Activated naive CD8-positive, alpha-beta T cell treated with anti-CD3 and anti-CD28 coated beads for 36 hours (primary cell): ENCODE measurements at places on chromosomes 1 and 21.

DNA sequence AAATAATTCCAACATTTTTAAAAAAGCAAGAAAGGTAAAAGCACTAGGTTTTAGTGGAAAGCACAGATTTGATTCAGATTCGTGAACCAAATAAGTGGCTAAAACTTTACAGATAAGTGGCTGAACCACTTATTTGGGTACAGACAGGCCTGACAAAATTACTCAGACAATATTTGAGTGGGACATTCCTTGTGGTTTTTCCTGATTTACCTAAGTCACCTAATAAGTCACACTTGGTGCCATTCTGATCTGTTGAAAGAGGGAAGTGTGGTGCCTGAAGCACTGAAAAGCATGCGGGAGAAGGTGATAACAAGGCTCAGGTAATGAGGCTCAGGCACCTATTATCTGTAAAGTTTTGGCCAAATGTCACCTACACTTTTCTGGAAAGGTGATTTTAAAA lies 81.6 kb upstream of the CD55 start:
- DNase-seq = no peak

- DNase-seq = peak; percentile 93
Measured at GRCh38 chr1:172662464-172663109, 3.7 kb downstream of the FASLG start.

DNA sequence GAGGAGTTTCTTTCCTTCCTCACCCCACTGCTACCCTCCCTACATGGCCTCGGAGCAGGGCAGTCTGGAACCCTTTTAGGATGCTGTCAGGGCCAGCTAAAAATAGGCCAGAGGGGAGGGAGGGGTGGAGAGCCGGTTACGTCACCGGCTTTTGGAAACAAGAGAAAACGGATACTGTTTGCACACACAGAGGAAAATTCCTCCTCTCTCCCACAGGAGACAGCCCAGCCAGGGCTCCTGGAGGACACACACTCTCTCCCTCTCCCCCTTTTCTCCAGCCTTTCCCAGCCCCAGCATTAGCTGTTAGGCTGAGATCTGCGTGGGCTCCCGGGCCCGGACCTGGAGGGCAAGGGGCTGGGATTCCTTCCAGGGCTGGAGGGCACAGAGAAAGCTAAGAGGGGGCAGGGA lies 20.0 kb upstream of the ALDH4A1 start:
- DNase-seq = no peak

- DNase-seq = no peak
Measured at GRCh38 chr1:96364576-96364975, 357.0 kb upstream of the PTBP2 start.

- DNase-seq = no peak
Measured at GRCh38 chr1:84350104-84350503, 48.2 kb upstream of the DNASE2B start.

GRCh38 chr1:181126871-181127587 lies 38.5 kb downstream of the IER5 start:
- DNase-seq = no peak

- DNase-seq = no peak
Measured at GRCh38 chr1:13616234-13616633, 32.6 kb downstream of the PDPN start.

DNA sequence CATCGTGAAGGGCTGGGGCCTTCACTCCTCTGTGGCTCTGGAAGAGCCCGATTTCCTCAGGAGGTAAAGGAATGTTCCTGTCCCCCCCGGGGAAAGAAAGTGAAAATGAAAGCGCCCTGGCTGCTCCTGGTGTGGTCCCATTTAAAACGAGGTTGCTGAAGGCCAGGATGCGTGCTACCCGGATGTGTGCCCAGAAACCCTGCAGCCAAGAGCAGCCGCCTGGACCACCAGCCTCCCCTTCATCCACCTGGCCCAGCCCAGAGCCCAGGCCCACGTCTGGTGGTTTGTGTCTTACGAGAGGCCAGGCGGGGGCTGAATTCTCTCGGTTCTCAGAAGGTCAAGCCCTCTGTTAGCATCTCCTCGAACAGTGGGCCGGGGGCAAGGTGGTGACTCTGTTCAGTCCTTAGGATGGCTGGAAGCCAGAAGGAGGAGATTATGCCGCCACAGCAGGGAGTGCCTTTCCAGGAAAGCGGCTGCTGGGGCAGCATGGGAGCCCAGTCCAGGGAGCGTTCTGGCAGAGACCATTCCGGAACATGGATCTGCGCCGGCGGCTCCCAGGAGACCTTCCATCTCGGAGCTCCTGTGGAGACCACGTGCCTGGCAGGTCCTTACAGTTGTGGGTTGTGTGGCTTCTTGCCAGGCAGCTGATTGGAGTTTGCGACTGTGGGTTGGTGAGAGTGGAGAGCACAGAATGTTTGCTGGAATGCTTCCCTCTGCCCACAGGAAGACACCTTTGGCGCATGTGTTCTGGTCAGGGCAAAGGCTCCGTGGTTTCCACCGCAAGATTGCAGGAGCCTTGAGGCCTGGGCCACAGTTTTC lies 1.4 kb downstream of the GUK1 start:
- DNase-seq = peak; percentile 45

- no peak for DNase-seq
Measured at GRCh38 chr1:36095760-36096405, 7.2 kb downstream of the ADPRS start.

DNA sequence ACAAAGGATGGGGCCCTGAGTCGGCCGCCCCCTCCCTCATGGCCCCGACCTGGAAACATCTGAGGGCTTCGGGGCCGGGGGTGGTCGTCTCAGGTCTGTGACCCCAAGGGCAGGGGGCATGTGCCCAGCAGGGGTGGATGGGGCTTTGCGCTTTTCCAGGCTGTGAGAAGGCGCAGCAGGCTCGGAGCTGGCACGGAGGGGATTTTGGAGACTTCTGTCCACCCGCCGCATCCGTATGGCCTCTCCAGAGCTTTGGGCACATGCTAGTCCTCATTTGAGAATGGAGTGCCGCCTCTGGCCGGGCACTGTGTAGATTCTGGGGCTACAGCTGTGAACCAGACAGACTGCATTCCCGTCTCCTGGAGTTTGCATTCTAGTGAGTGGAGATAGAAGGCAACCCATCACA lies 66.1 kb upstream of the WNT4 start:
- no peak for DNase-seq

DNA sequence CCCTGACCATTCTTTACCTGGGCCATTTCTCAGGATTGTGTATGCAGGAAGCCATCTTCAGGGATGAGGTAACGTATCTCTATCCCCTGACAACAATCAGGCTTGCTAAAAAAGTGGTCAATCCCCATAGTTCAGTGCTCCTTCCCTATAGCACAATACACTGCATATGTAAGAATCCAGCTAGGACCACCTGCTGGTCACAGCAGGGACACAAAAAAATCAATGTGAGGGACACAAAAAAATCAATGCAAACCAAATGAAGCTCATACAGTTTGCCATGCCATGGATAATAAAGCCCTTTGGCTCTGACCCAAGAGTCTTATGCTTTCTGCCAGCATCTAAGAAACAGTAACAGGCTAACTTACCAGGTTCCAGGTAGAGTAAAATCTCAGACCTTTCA lies 16.3 kb downstream of the ACBD6 start:
- no peak for DNase-seq

- peak; percentile 17 for DNase-seq
Measured at GRCh38 chr1:158248118-158248517, 6.1 kb upstream of the CD1A start.

DNA sequence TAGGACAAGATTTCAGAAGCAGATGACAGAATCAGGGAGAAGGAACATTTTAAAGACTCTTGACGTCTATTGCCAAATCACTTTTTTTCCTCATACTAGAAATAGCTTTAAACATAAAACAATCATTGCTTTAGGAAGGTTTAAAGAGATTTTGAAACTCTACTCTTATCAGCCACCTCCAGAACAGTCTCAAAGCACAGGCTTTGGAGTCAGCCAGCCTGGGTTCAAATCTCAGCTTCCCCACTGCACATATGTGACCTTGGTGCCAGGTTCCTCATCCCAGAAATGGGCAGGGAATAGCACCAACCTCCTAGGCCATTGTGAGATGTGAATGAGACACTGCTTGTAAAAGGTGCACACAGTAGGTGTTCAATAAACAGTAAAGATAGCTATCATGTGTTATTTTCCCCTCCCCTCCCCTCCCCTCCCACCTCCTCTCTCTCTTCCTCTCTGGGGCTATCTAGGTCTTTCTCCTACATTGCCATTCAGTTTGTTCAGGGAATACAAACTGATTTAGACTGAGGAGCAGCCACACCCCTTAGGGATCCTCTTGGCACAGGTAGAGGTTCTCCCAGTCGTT lies 20.6 kb downstream of the SPOCD1 start:
- DNase-seq = no peak

DNA sequence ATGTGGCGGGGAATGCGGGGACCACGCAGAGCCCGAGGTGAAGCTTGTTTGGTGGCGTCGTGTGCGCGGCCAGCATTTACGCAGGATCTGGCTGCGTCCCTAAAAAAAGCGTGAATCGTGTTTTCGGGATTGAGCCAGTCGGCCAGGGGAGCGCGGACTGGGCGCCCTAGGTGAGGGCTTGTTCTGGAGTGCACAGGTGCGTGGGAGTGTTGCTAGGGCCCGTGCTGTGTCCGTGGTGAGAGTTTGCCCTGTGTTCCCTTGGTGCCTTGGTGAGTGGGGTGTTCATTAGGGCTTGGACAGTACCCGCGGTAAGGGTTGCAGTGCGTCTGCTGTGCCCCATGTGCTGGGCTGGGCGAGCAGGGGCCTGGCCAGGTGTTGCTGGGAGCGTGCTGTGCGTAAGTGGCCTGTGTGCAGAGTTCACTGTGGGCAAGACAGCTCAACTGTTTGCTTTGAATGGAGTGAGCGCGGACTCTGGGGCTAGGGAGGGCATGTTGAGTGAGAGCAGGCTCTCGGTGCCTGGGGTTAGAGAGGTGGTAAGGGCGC lies 673 bp downstream of the CD46 start:
- DNase-seq = peak; percentile 50

GRCh38 chr21:46465651-46466050 lies 7.0 kb downstream of the DIP2A start:
- DNase-seq = no peak

DNA sequence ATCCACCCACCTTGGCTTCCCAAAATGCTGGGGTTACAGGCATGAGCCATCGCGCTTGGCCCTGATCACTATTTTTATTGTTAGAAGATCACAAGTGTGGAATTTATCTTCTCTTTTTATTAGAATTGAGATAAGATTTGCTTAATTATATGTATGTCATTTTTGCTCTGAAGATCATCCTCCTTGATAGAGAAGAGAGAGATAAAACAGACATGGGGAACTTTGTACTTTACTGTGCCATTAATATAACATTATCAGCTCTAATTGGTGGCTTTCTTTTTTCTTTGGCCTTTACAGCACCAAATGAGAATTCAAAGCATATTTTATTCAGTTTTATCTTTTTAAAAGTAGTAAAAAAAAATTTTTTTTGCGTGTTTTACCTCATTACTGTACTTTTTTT lies 46.8 kb downstream of the SCP2 start:
- no peak for DNase-seq

GRCh38 chr1:6646499-6647148 lies 22.0 kb downstream of the THAP3 start:
- DNase-seq = no peak

DNA sequence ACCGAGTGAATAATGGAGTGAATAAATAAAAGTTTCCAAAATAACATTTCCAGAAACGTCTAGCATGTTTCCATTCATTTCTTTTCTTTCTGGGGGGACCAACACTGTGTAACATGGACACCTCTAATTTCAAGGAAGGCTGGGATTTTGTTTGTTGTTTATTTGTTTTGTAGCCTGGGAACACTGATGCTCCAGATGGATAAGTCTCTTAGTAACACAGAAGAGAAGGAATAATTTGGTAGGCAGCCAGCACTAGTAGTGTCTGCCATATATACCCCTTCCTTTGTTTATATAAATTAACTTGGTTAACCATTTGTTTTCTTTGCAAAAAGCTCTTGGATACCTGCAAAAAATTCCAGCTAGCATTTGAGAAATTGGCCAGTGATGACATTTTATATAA lies 411.4 kb upstream of the DEPDC1 start:
- no peak for DNase-seq

DNA sequence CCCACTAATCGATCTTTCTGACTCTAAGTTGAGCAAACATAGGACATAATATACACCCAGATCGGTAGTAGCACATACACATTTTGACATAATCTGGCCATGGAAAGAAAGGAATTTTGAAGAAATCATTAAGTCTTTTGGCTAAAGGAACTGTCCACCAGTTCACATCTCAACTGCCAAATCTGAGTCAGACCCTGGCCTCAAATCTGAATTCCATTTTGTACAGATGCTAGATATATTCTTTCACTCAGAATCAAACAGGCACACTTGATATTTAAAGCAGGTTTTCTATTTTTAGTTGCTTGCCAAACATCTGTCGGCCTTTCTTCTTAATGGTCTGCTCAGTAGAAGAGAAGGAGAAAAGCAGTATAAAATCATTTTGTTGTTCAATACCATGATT lies 281.8 kb downstream of the BARHL2 start:
- no peak for DNase-seq

GRCh38 chr1:201587729-201588128 lies 48.8 kb downstream of the NAV1 start:
- DNase-seq = no peak

- no peak for DNase-seq
Measured at GRCh38 chr1:24283326-24284155, 35.6 kb upstream of the GRHL3 start.

DNA sequence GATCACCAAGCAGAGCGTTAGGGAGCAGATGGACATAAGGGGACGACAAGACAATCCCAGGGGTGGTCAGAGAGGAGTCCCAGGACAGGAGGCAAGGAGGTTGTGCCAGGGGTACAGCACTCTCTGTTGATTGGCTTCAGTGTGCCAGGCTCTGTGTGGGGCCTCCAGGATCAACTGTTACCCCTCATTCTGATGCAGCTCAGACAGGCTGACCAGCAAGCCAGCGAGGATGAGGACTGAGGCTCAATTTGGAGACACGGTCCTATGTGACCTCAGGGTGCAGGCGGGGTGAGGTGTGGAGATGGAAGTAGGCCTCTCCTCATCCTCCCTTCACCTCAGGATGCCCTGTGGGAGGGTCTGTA lies 4.0 kb downstream of the HYI start:
- no peak for DNase-seq

- DNase-seq = no peak
Measured at GRCh38 chr1:175169286-175170018, 23.1 kb downstream of the KIAA0040 start.

DNA sequence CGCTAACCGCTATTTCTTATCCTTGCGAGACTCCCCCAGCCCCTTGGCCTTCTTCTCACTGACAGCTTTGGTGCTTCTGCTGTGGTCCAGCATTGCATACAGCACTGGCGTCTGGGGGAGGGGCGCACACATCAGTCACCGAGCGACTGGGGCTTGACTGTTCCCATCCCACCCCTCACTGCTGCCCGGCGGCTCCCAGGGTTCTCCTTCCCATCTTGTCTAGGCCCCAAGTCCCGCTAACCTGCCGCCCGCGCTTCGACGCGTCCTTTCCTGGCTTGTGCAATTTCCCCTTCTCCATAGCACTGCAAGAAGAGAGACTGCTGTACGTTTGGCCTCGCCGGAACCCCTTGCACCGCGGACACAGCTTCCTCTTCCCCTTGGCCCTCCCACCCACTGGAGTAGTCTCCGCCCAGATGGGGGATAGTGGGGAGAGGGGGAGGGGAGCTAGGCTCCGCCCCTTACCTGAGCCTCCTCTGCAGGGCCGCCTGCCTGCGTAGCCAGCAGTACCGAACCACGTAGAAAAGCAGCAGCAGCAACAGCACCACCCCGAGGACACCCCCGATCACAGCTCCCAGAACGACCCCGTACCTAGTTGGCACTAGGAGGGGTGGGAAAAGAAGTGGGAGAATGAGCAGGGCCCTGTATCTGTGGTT lies 3.8 kb downstream of the MPZ start:
- DNase-seq = peak; percentile 83
